ENCODE measurements at places on chromosomes 11 and 22.
A peak's percentile ranks its signal among the peaks of the same experiment; 100 is the strongest.

DNA sequence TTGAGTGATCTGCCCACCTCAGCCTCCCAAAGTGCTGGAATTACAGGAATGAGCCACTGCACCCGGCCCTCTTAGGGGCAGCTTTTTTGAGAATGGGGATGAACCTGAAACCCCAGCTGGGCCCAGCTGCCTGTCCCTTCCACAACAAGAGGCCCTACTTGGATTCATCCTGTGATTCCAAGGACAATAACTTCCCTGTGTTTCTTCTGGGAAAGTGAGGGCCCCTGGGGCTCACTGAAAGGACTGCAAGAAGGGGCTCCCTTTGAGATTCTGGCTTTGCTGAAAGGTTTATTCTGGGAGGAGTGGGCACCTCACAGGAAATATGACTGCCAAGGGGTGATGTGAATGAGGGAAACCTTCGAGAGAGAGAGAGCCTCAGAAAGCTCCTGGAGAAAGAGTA, 12.3 kb upstream of the GNAZ start:
- DNase-seq = no peak

- no peak for DNase-seq
Observed at GRCh38 chr11:11681536-11681935, 59.7 kb upstream of the GALNT18 start.

DNA sequence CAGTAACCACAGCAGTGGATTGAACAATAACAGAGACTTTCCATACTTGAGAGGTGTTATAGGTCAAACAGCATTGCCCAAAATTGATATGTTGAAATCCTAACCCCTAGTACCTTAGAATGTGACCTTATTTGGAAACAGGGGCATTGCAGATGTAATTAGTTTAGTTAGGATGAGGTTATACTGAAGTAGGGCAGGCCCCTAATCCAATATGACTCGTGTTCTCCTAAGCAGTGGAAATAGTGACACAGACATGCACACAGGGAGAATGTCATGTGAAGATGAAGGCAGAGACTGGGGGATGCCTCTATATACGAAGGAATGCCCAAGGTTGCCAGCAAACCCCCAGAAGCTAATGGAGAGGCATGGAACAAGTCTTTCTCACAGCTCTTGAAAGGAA, 270.5 kb downstream of the TENM4 start:
- DNase-seq = no peak

GRCh38 chr22:28379075-28379779, 300.4 kb downstream of the TTC28 start:
- no peak for DNase-seq

DNA sequence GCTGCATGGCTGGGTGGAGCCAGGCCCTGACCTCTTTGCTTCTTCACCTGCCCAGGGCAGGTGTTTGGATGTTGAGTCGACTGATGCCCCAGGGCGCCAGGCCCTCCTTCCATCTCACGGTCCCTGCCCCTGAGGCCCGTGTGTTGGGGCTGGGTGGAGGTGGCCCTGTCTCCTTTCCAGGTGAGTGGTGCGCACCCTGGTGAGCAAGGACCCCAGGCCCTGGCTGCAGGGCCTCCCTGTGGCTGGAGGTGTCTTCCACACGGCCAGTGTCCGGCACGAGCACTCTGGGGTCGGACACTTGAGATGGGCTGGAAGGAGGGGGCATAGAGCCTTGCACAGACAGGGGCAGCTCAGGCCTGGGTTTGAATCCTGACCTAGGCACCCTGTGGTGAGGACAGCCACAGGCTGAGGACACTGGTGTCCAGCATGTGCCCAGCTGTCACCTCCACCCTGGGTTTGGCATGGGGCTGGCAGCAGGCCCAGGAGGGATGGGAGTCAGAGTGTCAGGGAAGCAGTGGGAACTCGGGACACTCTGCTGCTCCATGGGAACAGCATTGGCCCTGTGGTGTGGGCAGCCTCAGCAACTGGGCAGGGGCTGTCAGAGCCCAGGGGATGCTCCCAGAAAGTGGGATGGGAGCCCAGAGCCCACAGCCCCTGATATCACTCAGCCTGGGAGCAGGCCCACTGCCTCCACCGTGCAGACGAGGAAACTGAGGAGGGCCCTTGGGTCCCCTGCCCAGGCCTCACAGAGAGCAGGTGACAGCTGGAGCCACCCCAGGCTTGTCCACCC, 37.1 kb upstream of the CCDC188 start:
- DNase-seq = no peak

DNA sequence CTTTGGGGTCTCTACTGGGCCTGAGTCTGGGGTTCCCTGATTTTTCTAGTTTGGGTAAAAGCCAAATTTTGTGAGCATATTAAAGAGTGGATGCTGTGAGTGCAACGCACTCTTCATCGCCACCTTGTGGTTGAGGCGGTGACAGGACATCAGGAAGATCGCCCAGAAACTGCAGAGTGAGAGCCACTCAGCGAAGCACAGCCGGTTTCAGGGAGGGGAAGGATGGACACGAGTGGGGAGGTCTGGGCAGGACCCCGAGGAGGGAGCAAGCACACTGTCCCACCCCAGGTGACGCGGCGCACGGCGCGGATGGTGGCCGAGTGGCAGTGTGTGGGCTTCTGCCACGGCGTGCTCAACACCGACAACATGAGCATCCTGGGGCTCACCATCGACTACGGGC, 9.1 kb downstream of the SELENOO start:
- DNase-seq = peak; percentile 62

DNA sequence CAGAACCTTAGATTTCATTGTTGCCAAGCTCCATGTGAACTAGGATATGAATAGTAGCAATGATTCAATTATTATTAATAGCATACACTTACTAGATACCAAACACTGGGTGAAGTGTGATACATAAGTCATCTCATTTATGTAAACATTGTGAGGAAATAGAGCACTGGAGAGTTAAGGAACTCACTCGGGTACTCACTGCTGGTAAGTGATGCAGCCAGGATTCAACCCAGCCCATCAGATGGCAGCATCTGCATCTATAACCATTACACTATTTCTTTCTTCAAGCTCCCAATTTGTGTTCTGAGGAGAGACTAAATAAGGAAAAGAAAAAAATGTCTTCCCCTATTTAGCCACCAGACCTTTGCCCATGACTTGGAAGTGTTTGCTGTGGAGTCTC, 10.2 kb upstream of the ALG8 start:
- no peak for DNase-seq

DNA sequence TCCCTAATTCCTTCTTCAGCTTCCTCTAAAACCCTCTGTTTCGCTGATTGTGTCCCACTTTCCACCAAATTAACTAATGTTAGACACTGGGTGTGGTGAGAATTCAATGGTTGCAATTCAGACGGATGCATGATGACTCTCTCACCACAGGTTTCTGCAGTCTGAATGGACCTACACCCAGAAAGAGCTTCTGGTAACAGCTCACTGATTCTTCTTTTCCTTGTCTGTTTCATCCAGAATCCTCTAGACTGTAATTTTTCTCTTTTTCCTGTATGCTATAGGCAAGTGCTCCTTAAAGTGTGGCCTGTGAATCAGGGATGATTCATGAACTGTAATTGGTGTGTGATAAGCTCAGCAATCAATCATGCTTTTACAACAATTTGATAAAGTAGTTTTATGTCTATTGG, 18.1 kb downstream of the MMP10 start:
- no peak for DNase-seq

- DNase-seq = no peak
Observed at GRCh38 chr11:2380807-2381350, 3.8 kb downstream of the CD81 start.

- DNase-seq = no peak
Observed at GRCh38 chr22:31449506-31449905, 40.1 kb downstream of the EIF4ENIF1 start.

DNA sequence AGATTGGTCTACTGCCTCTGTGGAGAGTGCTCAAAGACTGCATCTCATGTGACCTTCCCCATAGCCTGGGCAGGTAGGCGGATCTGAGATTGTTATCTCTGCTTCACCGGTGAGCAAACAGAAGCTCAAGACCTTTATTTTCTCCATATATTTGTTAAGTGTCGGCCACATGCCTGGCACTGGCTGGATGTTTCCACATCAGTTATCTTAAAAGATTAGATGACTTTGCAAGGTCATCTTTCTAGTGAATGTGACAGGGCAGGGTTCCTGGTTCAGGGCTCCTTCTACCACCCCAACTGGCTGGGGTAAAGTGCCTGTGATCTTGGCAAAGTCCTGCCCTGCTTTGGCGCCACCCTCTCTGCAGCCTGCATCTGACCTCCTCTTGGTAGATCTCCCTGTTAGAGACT, 125.0 kb downstream of the CCDC81 start:
- no peak for DNase-seq

DNA sequence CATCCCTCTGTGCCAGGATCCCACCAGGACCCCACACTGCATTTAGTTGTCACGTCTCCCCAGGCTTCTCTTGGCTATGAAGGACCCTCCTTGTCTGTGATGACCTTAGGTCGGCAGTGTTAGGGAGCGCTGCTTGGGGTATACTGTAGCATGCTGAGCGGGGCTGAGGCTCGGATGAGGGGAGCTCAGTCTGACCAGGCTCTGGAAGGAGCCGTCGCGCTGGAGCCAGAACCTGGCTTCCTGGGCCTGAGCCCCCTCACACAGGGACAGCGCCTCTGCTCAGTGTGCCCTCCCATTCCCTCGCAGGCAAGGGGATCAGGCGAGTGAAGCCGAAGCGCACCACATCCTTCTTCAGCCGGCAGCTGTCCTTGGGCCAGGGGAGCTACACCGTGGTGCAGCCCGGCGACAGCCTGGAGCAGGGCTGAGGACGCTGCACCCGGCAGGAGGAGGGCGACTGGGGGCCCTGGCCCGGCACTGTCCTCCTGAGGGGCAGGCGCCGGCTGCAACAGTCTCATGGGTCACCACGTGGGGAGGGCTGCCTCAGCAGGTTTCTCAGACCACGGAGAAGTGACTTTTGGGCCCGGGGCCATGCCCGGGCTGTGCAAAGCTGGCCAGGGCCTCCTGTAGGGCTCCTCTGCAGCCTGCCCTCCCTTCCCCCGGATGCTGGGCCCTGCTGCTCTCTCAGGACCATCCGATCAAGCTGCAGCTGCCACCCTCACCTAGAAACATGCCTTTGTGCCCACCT, 11.5 kb upstream of the NEAT1 start:
- DNase-seq = no peak

DNA sequence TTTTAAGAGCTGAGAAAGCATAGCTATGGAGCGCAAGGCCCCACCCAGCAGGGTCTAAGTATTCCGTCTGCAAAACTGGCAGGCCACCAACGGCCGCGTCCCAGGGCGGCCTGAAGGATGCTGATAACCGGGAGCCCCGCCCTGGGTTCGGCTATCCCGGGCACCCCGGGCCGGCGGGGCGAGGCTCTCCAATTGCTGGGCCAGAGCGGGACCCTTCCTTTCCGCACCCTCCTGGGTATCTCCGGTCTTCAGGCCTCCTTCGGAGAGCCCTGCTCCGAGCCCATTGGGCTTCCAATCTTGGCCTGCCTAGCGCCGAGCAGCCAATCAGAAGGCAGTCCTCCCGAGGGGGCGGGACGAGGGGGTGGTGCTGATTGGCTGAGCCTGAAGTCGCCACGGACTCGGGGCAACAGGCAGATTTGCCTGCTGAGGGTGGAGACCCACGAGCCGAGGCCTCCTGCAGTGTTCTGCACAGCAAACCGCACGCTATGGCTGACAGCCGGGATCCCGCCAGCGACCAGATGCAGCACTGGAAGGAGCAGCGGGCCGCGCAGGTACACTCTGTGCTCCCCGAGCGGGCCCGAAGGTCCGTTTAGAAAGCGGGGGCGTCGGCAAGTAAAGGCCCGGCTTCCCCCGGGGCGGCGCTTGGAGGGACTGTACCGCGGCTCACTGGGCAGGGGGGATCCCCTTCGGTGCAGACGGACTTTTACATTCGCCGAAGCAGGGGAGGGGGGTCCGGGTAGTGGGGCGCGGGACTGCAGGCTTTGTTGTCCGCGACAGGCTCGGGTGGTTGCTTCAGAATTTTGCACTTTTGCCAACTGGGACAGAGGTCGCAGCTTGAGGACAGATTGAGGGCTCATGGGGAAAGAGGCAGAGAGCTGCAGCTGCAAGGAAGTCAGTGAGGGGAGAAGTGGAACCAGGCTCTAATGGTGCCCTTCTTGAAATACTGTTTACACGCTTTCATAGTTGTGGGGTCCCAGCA, at the start of gene CAT:
Gene CAT, plus strand, starts transcription at position 406 of the 979 bp plus-strand sequence. Its CDS starts 80 bp downstream, at position 486.
- DNase-seq = peak; percentile 95

DNA sequence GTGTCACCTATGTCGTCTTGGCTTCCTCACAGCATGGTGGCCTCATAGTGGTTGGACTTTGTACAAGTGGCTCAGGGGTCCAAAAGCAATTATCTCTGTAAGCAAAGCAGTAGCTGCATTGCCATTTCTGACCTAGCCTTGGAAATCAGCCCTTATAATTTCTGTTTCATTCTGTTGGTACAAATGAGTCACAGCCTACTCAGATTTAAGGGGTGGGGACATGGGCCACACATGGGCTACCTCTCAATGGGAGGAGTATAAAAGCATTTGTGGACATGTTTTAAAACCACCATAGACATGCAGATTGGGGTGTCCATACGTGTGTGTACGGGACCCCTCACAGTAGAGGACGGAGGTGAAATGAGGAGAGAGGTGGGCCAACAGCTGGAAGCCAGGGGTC, 41.6 kb downstream of the CHRDL2 start:
- no peak for DNase-seq

DNA sequence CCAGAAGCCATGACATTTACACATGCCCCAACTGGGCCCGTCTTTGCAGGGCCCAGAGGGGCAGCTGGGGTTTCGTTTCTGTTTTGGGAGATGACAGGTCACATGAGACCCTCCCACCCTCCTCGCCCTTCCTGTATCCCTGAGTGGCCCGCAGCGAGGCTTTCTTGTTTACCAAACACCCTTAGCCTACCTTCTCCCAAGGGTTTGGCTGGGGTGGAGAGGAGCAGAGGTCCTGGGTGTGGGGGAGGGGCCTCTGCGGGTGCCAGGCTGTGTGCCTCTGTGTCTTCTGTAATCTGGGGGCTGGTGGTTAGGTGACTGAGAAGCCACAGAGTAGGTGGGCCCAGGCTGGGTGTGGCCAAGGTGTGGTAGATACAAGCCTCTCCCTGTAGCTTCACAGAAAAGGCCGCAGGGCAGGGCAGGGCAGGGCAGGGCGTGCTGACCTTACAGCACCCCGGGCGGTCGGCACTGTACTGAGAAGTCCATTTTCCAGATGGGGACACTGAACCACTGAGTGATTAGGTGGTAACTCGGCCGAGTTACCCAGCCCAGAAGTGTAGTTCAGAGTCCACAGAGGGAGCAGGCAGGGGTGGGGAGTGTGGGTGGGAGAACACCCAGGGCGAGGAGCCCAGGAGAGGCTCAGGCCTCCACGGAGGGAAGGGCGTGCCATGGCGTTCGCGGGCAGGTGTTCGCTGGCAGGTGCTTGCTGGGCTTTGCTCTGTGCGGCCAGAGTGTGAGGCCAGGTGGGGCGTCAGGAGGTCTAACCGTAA, 8.7 kb downstream of the PRR5 start:
- DNase-seq = peak; percentile 21

- DNase-seq = no peak
Observed at GRCh38 chr11:113174882-113175281, 139.5 kb upstream of the TTC12 start.

GRCh38 chr11:65309006-65309405, 5.7 kb upstream of the CDC42EP2 start:
- no peak for DNase-seq
